A549 treated with Hydrocortisone at 1 μM for 4 hours (cell line): ENCODE measurements at places on chromosomes 2 and 18. TPM values are rescaled to one million over a fixed set of nuclear protein-coding genes. Genes with fewer than 3 reads are reported as not detected.

The GALNT14 gene
- 43.9 to 46.3 TPM (median 45.4 TPM) in 5 replicates for total RNA-seq

The CNDP1 gene
- total RNA-seq = not detected in 5 replicates

The ARHGAP28 gene
- total RNA-seq = 0.07 to 0.18 TPM (median 0.13 TPM) in 4 of 5 replicates, not detected in the other

The TWIST2 gene
- total RNA-seq = 8.2 to 17.0 TPM (median 14.9 TPM) in 5 replicates

The DCDC2C gene
- 0.21 to 0.56 TPM (median 0.40 TPM) in 4 of 5 replicates, not detected in the other for total RNA-seq

The ACYP2 gene
- total RNA-seq = 5.9 to 7.9 TPM (median 6.9 TPM) in 5 replicates

The SH3RF3 gene
- 0.54 to 0.66 TPM (median 0.62 TPM) in 5 replicates for total RNA-seq

The RTP5 gene
- total RNA-seq = not detected in 5 replicates

The GALNT5 gene
- 1.9 to 2.8 TPM (median 2.1 TPM) in 5 replicates for total RNA-seq

The MYO7B gene
- 0.12 to 0.31 TPM (median 0.21 TPM) in 5 replicates for total RNA-seq

The DTNA gene
- 0.15 to 0.45 TPM (median 0.29 TPM) in 5 replicates for total RNA-seq

The IL1RL1 gene
- total RNA-seq = 0.64 to 1.4 TPM (median 1.0 TPM) in 5 replicates

The UPP2 gene
- not detected in 5 replicates for total RNA-seq

The LHCGR gene
- total RNA-seq = not detected in 5 replicates

The RAB6C gene
- total RNA-seq = not detected in 5 replicates

The HSBP1L1 gene
- total RNA-seq = 9.4 to 14.5 TPM (median 13.6 TPM) in 5 replicates

The PTMA gene
- 1,375 to 1,752 TPM (median 1,436 TPM) in 5 replicates for total RNA-seq

The EFR3B gene
- 8.8 to 13.1 TPM (median 9.5 TPM) in 5 replicates for total RNA-seq

The IL18RAP gene
- 0.03 to 0.09 TPM (median 0.06 TPM) in 4 of 5 replicates, not detected in the other for total RNA-seq

The RAB31 gene
- total RNA-seq = 17.3 to 28.0 TPM (median 20.5 TPM) in 5 replicates

The DPP4 gene
- total RNA-seq = 0.61 to 1.2 TPM (median 0.76 TPM) in 5 replicates

The ARHGEF4 gene
- 9.3 to 12.1 TPM (median 9.8 TPM) in 5 replicates for total RNA-seq

The CPLX4 gene
- total RNA-seq = not detected in 5 replicates

The CYRIA gene
- total RNA-seq = 0.27 to 0.44 TPM (median 0.30 TPM) in 5 replicates

The DSG1 gene
- total RNA-seq = not detected in 5 replicates

The ACMSD gene
- not detected in 5 replicates for total RNA-seq

The FLACC1 gene
- 0.16 to 0.46 TPM (median 0.17 TPM) in 5 replicates for total RNA-seq

The SCYGR4 gene
- not detected in 5 replicates for total RNA-seq

The G6PC2 gene
- not detected in 5 replicates for total RNA-seq

The CD8B2 gene
- not detected in 5 replicates for total RNA-seq

The ITPRIPL1 gene
- not detected in 5 replicates for total RNA-seq

The STAT1 gene
- 50.8 to 63.5 TPM (median 58.1 TPM) in 5 replicates for total RNA-seq

The PLCL1 gene
- total RNA-seq = 0.01 TPM in 1 of 5 replicates, not detected in the others

The LINC00305 gene
- total RNA-seq = not detected in 5 replicates

The ARHGAP15 gene
- total RNA-seq = not detected in 5 replicates

The BMP10 gene
- not detected in 5 replicates for total RNA-seq

The SLC38A11 gene
- total RNA-seq = 0.03 TPM in 1 of 5 replicates, not detected in the others

The PHLPP1 gene
- 5.4 to 8.2 TPM (median 7.8 TPM) in 5 replicates for total RNA-seq

The IL18R1 gene
- 1.0 to 1.4 TPM (median 1.2 TPM) in 5 replicates for total RNA-seq

The ALLC gene
- total RNA-seq = 0.07 TPM in 1 of 5 replicates, not detected in the others
